ENCODE measurements at places on chromosomes 7 and 10.

DNA sequence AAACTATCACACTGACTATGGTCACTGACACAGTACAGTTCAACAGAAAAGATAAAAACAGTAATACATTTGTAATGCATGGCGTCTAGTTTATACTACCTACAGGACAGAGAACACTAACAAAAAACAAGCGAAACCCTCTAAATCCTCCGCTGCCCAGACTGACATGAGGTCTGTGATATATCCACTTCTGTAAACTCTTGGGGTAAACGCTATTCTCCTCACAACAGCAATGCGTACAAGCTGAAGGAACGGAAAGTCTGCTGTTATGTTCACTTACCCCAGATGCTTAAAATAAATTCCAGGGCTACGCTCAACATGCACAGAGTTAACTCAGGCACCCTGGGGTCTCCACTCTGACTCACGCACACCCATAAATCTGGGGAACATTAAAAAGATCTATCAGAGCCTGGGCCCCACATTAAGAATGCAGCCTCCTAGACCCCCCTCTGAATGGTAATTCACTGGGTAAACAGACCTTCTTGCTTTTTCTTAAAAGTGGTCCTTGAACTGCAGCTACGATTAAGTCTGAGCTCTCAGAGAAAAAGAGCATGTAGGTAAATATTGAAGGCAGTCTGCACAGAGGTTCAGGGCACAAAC, 105.6 kb downstream of the CTBP2 start:
- no peak for DNase-seq

DNA sequence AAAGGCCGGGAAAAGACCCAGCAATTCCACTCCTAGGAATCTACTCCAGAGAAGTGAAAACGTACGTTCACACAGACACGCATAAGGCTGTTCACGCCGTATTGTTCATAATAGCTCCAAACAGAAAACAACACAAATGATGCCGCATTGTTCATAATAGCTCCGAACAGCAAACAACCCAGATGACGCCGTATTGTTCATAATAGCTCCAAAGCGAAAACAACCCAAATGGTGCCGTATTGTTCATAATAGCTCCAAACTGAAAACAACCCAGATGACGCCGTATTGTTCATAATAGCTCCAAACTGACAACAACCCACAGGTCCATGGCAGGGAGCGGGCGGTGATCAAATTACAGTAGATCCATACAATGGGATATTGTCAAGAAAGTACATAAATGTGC, 85.2 kb upstream of the DNAAF5 start:
- DNase-seq = no peak

DNA sequence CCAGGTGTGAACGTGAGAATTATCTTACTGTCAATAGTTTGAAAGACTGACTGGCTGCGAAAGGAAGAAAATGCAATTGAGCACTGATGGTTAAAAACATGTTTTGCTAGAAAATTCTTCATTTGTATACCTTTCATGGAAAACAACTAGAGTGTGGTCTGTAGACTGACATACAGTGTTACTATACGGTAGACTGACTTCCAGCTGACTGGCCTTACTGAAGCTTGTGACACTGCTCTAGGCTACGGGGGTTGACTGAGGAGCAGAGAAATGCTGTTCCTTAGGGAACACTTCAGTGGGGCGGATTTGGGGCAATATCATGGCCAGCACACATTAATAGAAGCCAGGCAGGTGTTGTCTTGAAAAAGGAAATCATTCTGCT, 25.9 kb upstream of the DDC start:
- DNase-seq = no peak

DNA sequence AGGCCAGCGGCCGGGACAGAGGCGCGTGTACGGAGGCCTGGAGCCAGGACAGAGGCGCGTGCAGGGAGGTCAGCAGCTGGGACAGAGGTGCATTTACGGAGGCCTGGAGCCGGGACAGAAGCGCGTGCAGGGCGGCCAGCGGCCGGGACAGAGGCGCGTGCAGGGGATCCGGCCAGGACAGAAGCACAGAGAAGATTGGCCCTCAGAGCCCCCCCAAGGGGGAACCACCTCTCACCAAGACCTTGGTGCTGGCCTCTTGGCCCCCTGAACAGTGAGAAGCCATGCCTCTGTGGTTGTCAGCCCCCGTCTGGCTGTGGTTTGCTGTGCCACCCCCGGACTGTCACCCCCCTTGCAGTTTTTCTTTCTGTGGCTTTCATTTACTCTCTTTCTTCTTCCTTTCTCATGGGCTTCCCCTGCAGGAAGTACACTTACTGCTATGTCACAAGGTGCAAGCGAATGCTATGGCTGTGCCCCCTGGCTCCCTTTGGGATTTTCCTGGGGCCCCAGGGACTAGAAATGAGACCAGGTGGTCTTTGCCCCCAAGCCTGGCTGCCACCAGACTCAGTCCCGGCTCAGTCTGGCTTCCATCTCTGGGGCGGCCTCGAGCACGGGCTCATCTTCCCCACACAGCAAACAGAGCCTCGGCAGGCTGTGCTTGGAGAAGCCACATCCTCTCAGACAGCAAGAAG, 41.1 kb downstream of the INSIG1 start:
- DNase-seq = no peak

DNA sequence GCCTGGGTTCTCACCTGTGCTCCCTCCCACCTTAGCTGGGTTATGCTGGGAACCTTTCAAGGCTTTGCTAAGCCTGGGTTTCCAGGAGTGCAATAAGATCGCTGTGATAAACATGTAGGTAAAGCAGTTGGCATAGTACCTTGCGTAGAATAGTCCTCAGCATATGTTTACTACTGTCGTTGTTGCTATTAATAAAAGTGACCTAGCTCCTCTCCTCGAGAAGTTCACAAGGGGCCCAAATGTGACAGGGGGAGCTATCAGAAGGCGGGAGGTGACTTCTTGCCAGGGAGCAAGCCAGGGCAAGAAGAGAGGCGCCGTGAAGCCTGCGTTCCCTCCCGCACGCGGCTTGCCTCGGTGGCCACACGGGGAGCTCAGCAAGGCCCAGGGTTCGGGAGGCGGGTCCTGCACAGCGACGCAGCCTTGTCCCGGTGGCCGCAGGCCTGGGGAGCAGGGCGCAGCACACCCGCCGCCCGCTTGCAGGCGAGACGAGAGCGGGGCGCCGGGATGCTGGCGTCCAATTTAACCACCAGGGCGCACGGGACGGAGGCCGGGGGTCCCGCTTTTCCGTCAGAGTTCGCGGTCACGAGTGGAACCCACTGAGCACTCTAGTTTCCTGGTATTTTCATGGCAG, 106.2 kb downstream of the SNX10 start:
- no peak for DNase-seq

GRCh38 chr7:87404674-87405073, 59.2 kb downstream of the CROT start:
- no peak for DNase-seq

GRCh38 chr7:25109276-25109675, 15.8 kb downstream of the CYCS start:
- no peak for DNase-seq

GRCh38 chr7:121262221-121262620, 66.6 kb upstream of the WNT16 start:
- DNase-seq = no peak

DNA sequence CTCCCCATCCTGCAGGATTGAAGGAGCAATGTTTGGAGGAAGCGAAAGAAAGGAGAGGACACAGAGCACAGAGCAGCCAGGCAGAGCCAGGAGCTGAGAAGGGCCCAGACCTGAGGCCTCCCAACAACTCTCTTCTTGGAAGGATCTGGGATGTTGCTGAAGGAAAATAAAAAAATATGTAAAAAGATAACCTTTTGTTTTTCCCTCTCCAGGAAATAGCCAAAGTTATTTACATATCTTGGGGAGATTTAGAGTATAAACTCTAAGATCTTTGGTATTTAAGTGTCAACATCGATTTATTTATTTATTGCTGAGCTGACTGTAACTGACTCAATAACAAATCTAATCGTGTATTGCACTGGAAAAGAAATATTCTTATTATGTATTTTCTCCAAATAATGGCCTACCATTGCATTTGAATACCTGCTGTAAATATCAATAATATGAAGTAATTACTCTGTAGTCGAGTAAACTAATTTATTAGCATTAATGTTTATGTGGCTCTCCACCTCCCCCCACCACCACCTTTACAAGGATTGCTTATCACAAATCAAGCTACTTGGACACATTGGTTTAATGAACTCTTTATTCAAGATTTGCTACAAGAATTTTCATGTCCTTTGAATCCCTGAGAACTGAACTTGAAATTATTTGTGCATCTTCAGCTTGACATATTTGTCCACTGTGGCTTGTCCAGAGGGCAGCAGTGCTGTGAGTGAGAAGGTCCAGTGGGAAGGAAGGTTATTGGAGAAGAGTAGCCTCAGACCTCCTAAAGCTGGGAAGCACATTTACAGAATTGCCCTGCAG, 1.8 kb upstream of the HOXA11 start:
- no peak for DNase-seq

- no peak for DNase-seq
Observed at GRCh38 chr10:30052062-30052461, 7.3 kb downstream of the JCAD start.

- no peak for DNase-seq
Observed at GRCh38 chr7:37376386-37376785, 72.3 kb downstream of the ELMO1 start.

DNA sequence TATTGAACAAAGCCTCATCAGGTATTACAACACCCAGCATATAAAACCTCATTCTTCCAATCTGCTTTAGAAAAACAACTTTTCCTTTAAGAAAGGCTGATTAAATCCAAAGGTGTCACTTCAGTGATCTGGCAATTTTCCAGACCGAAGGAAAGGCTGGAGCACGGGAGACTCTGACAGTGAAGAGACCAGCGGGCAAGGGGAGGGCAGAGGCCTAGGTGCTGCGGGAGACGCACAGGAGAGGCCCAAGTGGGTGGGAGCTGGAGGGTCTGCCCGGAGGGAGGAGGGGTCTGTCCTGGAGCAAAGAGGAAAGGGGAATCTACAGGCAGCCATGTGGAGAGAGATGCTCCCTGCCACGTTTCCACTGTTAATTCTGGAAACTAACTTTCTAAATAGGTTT, 24.3 kb upstream of the PPP2R2D start:
- DNase-seq = no peak

DNA sequence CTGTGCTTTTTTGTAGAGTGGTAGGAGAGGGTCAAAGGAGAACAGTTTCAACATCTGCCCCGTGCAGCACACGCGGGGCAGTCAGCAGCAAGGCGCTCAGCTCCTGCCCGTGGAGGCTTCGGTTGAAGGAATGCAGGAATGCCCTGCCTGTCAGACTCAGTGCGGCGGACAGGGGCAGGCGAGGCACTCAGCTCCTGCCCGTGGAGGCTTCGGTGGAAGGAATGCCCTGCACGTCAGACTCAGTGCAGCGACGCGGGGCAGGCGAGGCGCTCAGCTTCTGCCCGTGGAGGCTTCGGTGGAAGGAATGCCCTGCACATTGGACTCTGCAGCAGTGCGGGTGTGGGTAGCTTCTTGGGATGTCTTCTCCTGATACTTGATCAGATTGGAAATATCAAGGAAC, 37.0 kb downstream of the PPP2R2D start:
- DNase-seq = no peak

- DNase-seq = no peak
Observed at GRCh38 chr7:27866256-27866655, 126.3 kb downstream of the TAX1BP1 start.

DNA sequence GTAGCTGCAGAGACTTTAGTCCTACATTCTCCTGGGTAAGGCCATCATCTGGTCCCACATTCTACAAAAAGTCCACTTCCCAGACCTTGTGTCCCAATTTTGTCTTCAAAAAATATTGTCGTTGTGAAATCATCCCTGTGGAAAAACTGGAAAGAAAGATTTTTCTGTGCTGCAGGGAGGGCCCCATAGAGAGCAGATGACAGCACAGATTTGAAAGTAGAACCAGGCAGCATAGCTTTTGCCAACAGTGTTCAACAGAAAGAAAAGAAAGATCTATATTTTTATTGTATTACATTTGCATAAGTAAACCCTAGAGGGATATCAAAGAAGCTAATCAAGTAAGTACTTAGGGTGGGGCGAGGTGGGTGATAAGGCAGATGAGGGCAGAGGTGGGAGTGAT, 48.3 kb upstream of the C1GALT1 start:
- no peak for DNase-seq

- DNase-seq = no peak
Observed at GRCh38 chr10:121084016-121084674, 233.0 kb downstream of the WDR11 start.

GRCh38 chr10:107496594-107496993, 332.1 kb upstream of the SORCS1 start:
- DNase-seq = no peak

GRCh38 chr7:36198854-36199266, 45.8 kb downstream of the EEPD1 start:
- DNase-seq = no peak

DNA sequence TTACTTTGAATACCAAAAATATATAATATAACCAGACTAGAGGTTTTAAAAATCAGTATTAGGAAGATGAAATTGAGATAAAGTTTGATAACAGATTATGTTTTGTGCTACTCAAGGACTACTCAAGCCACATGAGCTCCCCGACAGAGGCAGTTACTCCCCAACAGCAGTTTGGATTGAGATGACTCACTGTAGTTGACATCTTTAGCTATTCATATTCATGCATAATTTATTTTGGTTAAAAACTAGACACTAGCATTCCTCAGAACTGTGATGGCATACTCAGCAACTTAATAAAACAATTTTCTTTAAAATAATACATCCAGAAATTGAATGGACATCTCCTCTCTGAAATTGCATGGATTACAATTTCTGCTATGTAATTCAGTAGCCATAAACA, 19.6 kb downstream of the PCLO start:
- no peak for DNase-seq

- no peak for DNase-seq
Observed at GRCh38 chr10:5659702-5660528, 6.5 kb downstream of the ASB13 start.

DNA sequence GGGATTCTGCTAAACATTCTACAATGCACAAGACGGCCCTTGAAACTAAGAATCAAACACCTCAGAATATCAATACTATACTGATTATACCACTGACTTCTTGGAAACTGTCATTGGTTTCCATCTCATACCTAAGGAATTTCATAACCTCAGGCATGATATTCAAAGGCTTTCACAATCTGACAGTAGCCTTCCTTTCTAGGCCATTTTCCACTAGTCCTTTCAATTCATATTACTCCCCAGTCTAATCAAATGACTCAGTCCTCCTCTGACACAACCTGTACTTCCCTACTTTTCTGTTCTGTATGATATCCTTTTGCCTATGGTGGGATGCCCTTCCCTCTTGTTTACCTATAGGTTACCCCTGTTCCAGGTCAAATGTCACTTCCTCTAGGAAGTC, 48.3 kb downstream of the CSTF2T start:
- DNase-seq = no peak

GRCh38 chr7:141928845-141929195, 12.6 kb downstream of the OR9A4 start:
- DNase-seq = no peak

All from stimulated activated CD4-positive, alpha-beta T cell treated with anti-CD3 and anti-CD28 coated beads, TNF-alpha, amount 100 ng/mL, for 4 hours (primary cell).